ENCODE measurements at places on chromosomes 6 and 20. TPM values are rescaled to one million over a fixed set of nuclear protein-coding genes. Genes with fewer than 3 reads are reported as not detected.

DNA sequence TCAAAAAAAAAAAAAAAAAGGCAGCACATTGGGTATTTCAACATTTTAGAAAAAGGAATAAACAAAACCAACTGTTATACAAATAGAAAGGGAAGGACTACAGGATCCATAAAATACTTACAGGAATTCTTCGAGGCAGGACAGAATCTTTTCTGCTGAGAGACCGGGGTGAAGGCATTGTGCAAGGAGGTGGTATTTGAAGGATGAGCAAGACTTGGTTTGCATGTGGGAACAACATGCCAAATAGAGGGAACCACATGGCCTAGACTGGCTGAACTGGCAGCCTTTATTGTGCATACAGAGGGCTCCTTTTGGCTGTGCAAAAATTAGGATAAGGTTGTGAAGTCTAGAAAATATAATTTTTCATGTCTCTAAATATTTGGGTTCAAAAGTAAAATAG, 62.9 kb downstream of the SCAND1 start:
- H3K4me1 ChIP-seq = peaks cover 3% of the 10 kb centered on the region

GRCh38 chr20:64137598-64138031, 26.6 kb upstream of the MYT1 start:
- H3K4me1 ChIP-seq = no peaks in the 10 kb centered on the region
- no peak overlapping the region for H3K4me3 ChIP-seq
- H3K27me3 ChIP-seq = peaks cover 17% of the 10 kb centered on the region

The TRIM40 gene
- not detected for total RNA-seq

The OPN5 gene
- total RNA-seq = not detected

GRCh38 chr20:18650224-18650623, 62.4 kb downstream of the DTD1 start:
- H3K36me3 ChIP-seq = no peaks in the 10 kb centered on the region
- H3K27me3 ChIP-seq = no peaks in the 10 kb centered on the region
- no peaks in the 10 kb centered on the region for H3K4me1 ChIP-seq
- no peak for DNase-seq
- no peak overlapping the region for H3K4me3 ChIP-seq

The TMEM14B gene
- total RNA-seq = 61.0 TPM

The IL20RA gene
- 10.9 TPM for total RNA-seq

DNA sequence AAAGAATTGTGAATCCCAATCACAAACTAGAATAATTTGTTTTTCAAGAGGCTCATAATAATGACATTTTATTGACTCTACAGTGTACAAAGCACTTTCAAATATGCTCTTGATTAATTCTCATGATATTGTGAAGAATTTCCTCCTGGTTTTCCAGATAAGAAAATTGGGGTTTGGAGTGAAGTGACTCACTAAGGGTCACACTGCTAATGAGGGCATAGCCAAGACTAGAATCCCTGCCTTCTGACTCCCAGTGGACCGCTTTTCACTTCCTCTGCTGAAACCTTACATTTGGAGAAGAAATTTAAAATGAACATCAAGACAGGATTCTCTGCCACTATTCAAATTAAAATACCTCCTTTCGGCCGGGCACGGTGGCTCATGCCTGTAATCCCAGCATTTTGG, 38.3 kb upstream of the LTV1 start:
- no peak overlapping the region for H3K27ac ChIP-seq
- no peak overlapping the region for H3K4me3 ChIP-seq
- peaks cover 33% of the 10 kb centered on the region for H3K36me3 ChIP-seq
- no peaks in the 10 kb centered on the region for H3K27me3 ChIP-seq

- H3K4me3 ChIP-seq = no peak overlapping the region
- H3K27me3 ChIP-seq = no peaks in the 10 kb centered on the region
- no peaks in the 10 kb centered on the region for H3K36me3 ChIP-seq
- H3K27ac ChIP-seq = no peak overlapping the region
- DNase-seq = no peak
These were observed 180.3 kb downstream of the ANKRD60 start for GRCh38 chr20:58048096-58048702.

DNA sequence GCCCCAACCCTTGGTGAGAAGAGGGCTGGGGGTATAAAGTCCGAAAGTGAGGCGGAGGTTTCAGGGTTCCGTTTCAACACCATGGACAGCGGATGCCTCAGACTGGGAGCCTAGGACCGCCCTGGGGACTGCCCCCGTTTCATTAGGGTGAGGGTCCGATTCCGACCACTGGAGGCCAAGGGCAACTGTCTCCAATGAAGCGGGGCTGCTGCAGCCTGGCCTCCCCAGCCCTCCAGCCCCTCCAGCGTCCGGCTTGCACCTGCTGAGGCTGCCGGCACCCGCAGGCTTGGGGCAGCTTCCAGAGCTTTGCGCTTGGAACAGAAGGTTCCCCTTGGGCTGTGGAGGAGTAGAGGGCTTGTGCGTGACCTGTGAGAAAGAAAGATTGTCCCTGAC, 39.9 kb downstream of the YTHDF1 start:
- H3K27me3 ChIP-seq = peaks cover 84% of the 10 kb centered on the region
- no peak overlapping the region for H3K4me3 ChIP-seq
- H3K27ac ChIP-seq = no peak overlapping the region
- peaks cover 23% of the 10 kb centered on the region for H3K4me1 ChIP-seq
- no peak for DNase-seq
- H3K36me3 ChIP-seq = no peaks in the 10 kb centered on the region

GRCh38 chr20:62306414-62307187, 3.8 kb downstream of the ADRM1 start:
- no peak overlapping the region for H3K27ac ChIP-seq
- H3K36me3 ChIP-seq = peaks cover 73% of the 10 kb centered on the region
- no peaks in the 10 kb centered on the region for H3K27me3 ChIP-seq
- H3K4me1 ChIP-seq = peaks cover 23% of the 10 kb centered on the region

DNA sequence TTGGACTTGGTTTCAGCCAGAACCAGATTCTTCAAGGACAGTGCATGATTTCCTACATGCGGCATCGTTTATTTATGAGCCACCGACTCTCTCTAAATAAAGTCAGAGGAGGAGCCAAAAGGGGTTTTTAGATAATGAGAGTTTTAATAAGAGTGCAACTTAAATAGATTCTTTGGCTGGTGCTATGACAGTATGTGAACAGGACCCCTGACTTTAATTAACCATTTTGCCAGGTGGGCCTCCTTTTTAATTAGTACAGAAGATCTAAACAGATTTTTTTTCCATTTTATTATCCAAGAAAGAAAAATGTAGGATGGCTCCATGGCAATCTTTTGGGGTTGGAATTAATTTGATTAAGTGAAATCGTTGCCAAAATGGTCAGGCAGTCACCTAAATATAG, 74.8 kb upstream of the INSM1 start:
- no peak overlapping the region for H3K27ac ChIP-seq
- no peaks in the 10 kb centered on the region for H3K4me1 ChIP-seq
- H3K36me3 ChIP-seq = no peaks in the 10 kb centered on the region
- DNase-seq = no peak
- no peaks in the 10 kb centered on the region for H3K27me3 ChIP-seq
- H3K4me3 ChIP-seq = no peak overlapping the region

GRCh38 chr6:14703586-14703985, 542.3 kb upstream of the JARID2 start:
- no peaks in the 10 kb centered on the region for H3K4me1 ChIP-seq
- no peak for DNase-seq
- no peak overlapping the region for H3K27ac ChIP-seq
- H3K4me3 ChIP-seq = no peak overlapping the region
- no peaks in the 10 kb centered on the region for H3K27me3 ChIP-seq

All from lower lobe of right lung (tissue), 2 donors.